Esophagus squamous epithelium (tissue), 5 donors: ENCODE measurements at places on chromosomes 1 and 21.

GRCh38 chr1:193222056-193222615 lies 35.7 kb upstream of the B3GALT2 start:
- H3K4me1 ChIP-seq = peaks cover 4% of the 10 kb centered on the region
- no peaks in the 10 kb centered on the region for H3K27me3 ChIP-seq
- H3K4me3 ChIP-seq = no peak overlapping the region
- H3K27ac ChIP-seq = no peak overlapping the region

- no peak overlapping the region for H3K27ac ChIP-seq
- DNase-seq = no peak
- H3K4me3 ChIP-seq = no peak overlapping the region
- no peaks in the 10 kb centered on the region for H3K36me3 ChIP-seq
- H3K27me3 ChIP-seq = no peaks in the 10 kb centered on the region
- H3K4me1 ChIP-seq = no peaks in the 10 kb centered on the region
Observed at GRCh38 chr1:34055818-34056217, 109.2 kb downstream of the CSMD2 start.

GRCh38 chr1:40392221-40392620 lies 18.7 kb downstream of the SMAP2 start:
- H3K27me3 ChIP-seq = no peaks in the 10 kb centered on the region
- H3K4me1 ChIP-seq = peaks cover 69% of the 10 kb centered on the region
- no peak for DNase-seq
- H3K27ac ChIP-seq = peak overlapping the region; percentile 37
- H3K36me3 ChIP-seq = no peaks in the 10 kb centered on the region

GRCh38 chr1:203038217-203038741 lies 12.0 kb downstream of the PPFIA4 start:
- H3K27ac ChIP-seq = peak overlapping the region; percentile 39
- no peaks in the 10 kb centered on the region for H3K4me1 ChIP-seq
- no peaks in the 10 kb centered on the region for H3K27me3 ChIP-seq
- no peak for DNase-seq
- no peaks in the 10 kb centered on the region for H3K36me3 ChIP-seq
- H3K4me3 ChIP-seq = no peak overlapping the region

- no peaks in the 10 kb centered on the region for H3K4me1 ChIP-seq
- no peak overlapping the region for H3K27ac ChIP-seq
- H3K36me3 ChIP-seq = no peaks in the 10 kb centered on the region
- DNase-seq = no peak
- H3K27me3 ChIP-seq = no peaks in the 10 kb centered on the region
Observed at GRCh38 chr1:211017075-211017718, 116.8 kb downstream of the KCNH1 start.

DNA sequence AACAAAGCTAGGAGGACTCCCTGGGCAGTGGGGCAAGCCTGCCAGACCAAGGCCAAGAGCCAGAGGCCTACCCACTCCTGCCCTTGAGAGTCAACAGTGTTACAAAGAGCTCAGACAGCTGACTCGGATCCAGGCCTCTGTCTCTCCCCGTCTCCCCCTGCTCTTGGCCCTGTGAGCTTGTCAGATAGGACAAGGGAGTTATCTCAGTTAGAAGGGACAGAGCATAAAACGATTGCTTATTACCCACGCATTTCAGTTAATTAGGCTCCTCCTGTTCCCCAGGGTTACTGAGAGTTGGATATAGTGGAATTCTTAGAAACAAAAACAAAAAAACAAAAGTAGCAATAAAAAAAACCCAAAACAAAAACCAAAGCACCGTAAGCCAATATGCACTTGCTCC lies 1.3 kb downstream of the SLC41A1 start:
- peaks cover 26% of the 10 kb centered on the region for H3K4me1 ChIP-seq
- H3K36me3 ChIP-seq = peaks cover 18% of the 10 kb centered on the region
- H3K4me3 ChIP-seq = peak overlapping the region; percentile 72
- no peaks in the 10 kb centered on the region for H3K27me3 ChIP-seq

DNA sequence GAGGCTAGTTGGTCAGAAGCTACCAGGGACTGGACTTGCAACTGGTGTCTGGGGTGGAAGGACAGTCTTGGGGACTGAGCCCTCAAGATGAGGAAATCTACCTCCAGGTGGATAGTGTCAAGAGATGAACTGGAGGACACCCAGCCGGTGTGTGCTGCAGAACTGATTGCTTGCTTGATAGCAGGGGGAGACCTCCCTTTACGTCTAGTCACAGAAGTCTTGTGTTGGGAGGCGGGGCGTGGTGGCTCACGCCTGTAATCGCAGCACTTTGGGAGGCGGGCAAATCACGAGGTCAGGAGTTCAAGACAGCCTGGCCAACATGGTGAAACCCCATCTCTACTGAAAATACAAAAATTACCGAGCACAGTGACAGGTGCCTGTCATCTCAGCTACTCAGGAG lies 4.9 kb downstream of the RCC2 start:
- H3K27me3 ChIP-seq = no peaks in the 10 kb centered on the region
- no peak for DNase-seq
- H3K27ac ChIP-seq = no peak overlapping the region
- peaks cover 9% of the 10 kb centered on the region for H3K4me1 ChIP-seq

DNA sequence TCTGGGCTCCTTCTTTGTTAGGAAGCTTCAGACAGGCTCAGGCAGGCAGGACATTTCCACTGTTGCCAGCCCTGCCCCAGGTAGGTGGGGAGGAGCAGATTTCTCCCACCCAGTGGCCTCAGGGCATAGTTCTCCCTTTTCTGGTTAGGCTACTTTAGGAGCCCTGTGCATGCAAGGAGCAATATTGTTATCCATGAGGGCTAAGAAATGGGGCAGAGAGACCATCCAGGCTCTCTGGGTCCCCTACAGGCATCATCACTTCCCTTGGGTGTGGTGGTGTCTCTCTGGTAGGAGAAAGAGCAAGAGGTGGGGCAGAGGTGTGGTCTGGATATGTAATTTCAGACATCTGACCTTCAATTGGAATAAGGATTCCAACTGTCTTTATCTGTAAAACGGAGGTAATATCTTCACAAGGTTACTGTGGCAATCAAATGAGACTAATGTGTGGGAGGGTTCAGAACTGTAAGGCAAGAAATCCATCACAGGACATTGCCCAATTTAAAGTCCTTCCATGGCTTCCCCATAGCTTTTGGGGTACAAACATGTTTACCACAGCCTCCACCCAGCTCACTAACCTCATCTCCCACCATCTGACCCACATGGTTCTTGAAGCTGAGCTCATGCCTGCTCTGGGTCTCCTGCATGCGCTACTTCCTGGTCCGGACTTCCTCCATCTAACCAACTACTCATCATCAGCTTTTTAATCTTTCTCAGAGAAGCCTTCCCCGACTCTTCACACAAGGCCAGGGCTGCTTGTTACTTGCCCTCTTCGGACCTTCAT lies 26.1 kb downstream of the PCAT6 start:
- no peak overlapping the region for H3K4me3 ChIP-seq
- H3K4me1 ChIP-seq = peaks cover 49% of the 10 kb centered on the region
- DNase-seq = no peak

DNA sequence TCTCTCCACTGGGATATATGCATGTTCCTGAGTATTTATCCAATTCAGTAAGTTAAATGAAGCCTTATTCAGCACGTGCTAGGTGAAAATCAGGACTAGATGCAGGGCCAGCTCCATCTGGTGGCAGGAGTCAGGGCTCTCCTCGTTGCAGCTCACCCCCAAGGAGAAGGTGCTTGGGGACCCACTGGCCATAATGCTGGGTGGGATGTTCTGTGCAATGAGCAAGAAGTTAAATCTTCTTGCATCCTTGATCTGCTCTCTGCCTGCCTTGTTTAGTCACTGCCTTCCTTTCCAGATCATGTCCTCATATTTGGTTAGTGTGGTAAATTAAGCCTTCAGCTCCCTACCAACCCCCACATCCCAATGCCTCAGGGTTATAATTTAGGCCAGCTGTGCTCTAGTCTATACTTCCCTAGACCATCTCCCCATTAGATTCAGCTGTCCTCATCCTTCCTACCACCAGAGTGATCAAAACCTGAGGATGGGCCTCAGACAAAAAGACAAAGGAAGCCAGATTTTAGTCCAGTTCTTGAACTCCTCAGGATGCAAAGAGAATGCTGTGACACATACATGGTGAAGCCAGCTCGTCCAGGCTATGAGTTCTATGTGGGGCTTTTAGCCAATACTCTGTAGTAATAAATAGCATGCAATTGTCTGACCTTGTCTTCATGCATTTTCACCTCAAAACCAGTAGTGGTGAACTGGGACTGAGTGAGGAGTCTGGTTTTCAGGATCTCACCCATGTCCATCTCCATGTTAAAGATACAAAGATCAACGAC lies 55.9 kb downstream of the SEC16B start:
- no peaks in the 10 kb centered on the region for H3K27me3 ChIP-seq
- H3K4me1 ChIP-seq = no peaks in the 10 kb centered on the region
- H3K36me3 ChIP-seq = no peaks in the 10 kb centered on the region
- H3K27ac ChIP-seq = no peak overlapping the region
- no peak for DNase-seq

DNA sequence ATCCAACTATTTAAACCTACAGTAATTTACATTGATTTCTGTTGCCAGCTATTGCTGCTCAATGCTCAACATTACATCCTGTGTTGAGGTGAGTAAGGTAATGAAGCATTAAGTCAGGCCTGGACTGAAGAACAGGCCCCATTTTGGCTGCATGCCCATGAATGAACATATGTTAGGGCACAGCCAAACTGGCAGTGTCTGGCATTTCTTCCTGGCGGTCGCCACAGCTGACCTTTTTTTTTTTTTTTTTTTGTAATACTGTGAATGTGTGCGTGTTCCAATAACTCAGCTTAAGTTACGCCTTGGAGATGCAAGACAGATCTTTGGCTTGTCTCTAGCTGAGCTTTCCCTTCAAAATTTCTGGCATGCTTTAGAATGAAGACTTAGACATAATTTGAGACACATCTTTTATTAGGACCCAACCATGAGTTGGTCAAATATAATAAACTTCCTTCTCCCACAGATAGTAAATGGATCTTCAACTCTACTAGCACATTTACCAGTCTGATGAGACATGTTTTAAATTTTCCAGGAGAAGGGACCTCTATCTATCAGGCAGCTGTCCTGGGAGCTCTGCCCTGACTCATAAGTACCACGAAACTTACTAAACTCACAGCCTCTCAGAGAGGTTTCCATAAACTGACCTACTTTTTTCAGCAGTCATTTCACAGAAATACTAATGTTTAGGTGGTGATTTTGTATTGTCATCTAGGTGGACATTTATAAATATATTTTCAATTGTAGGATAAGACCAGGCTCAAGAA lies 341.1 kb upstream of the RUNX1 start:
- peak overlapping the region; percentile 15 for H3K27ac ChIP-seq
- H3K27me3 ChIP-seq = no peaks in the 10 kb centered on the region
- H3K4me1 ChIP-seq = peaks cover 32% of the 10 kb centered on the region
- no peak overlapping the region for H3K4me3 ChIP-seq
- no peak for DNase-seq

GRCh38 chr1:72015006-72015405 lies 267.3 kb downstream of the NEGR1 start:
- DNase-seq = no peak
- H3K4me1 ChIP-seq = no peaks in the 10 kb centered on the region
- H3K36me3 ChIP-seq = no peaks in the 10 kb centered on the region
- H3K27me3 ChIP-seq = no peaks in the 10 kb centered on the region
- H3K4me3 ChIP-seq = no peak overlapping the region
